ENCODE measurements at places on chromosomes 12 and 14. TPM values are rescaled to one million over a fixed set of nuclear protein-coding genes. Genes with fewer than 3 reads are reported as not detected.

LRTM2 gene
- 0.09 TPM for polyA plus RNA-seq

SMCO2 gene
- 0.35 TPM for polyA plus RNA-seq

TAS2R43 gene
- polyA plus RNA-seq, result 0.15 TPM

GOLGA5 gene
- 31.0 TPM for polyA plus RNA-seq

SERPINA5 gene
- 449 TPM for polyA plus RNA-seq

SLC41A2 gene
- 1.8 TPM for polyA plus RNA-seq

STON2 gene
- 2.4 TPM for polyA plus RNA-seq

KRT6C gene
- polyA plus RNA-seq, result not detected

Data from HepG2 (cell line).